Left ventricle myocardium superior (tissue), 1 donor: ENCODE measurements at places on chromosomes 2 and 18. TPM values are rescaled to one million over a fixed set of nuclear protein-coding genes. Genes with fewer than 3 reads are reported as not detected.

Gene UPP2
- not detected for total RNA-seq

Gene ADGRF3
- not detected for total RNA-seq

Gene TMEM17
- 1.4 TPM for total RNA-seq

Gene TLX2
- total RNA-seq: not detected

Gene NOTO
- total RNA-seq: not detected

Gene EVX2
- total RNA-seq: not detected

Gene UGT1A10
- total RNA-seq: not detected

Gene PUM2
- 80.6 TPM for total RNA-seq

Gene RFTN2
- total RNA-seq: 7.5 TPM

Gene ACMSD
- not detected for total RNA-seq

Gene ALPG
- not detected for total RNA-seq

Gene ITGB6
- total RNA-seq: 4.4 TPM

Gene ERFE
- total RNA-seq: not detected

Gene CFAP65
- not detected for total RNA-seq

Gene LIMS1
- 74.3 TPM for total RNA-seq

Gene C2orf15
- total RNA-seq: 0.30 TPM

Gene ALLC
- total RNA-seq: not detected

Gene SKOR2
- total RNA-seq: not detected

Gene ROCK2
- total RNA-seq: 34.2 TPM
